A549 (cell line): ENCODE measurements at places on chromosomes 3 and 15.
A peak's percentile ranks its signal among the peaks of the same experiment; 100 is the strongest.

GRCh38 chr3:11532931-11533391 is 110.8 kb downstream of the VGLL4 start:
- DNase-seq, result no peak

DNA sequence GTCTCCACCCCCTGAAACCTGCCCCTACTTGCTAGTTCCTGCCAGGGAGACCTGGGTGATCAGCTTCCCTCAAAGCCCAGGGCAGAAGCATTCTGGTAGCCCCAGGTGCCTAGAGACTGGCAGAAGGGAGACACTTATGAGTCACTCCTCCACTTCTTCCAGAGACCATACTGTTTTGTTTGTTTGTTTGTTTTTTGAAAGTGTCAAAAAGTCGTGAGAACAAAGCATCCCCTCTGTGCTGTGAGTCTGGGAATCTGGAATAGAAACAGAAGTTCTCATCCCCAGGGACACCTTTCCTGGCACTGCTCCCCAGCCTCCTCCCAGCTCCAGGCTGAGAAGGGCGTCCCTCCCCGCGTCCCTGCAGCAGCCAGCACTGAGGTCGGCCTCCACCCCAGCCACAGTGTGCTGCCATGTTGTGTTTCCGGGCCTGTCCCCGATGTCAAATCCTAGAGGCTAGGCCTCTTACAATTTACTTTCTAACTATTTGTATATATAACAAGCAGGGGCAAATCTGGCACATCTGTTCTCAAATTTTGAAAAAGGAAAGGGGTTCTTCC is 573.0 kb downstream of the RBMS3 start:
- DNase-seq, result peak; percentile 1

DNA sequence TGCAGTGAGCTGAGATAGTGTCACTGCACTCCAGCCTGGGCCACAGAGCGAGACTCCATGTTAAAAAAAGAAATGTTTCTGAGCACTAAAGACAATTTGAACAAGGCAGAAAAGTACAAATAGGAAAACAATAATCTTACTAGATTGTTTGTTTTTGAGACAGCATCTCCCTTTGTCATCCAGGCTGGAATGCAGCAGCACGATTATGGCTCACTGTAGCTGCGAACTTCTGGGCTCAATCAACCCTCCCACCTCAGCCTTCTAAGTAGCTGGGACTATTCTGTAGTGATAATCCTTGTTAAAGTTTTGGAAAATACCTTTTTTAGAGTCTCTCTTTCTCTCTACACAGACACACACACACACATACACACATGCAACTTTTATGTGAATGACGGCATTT is 107.1 kb downstream of the LPP start:
- no peak for DNase-seq

GRCh38 chr3:4711680-4711992 is 218.5 kb downstream of the ITPR1 start:
- DNase-seq, result no peak

DNA sequence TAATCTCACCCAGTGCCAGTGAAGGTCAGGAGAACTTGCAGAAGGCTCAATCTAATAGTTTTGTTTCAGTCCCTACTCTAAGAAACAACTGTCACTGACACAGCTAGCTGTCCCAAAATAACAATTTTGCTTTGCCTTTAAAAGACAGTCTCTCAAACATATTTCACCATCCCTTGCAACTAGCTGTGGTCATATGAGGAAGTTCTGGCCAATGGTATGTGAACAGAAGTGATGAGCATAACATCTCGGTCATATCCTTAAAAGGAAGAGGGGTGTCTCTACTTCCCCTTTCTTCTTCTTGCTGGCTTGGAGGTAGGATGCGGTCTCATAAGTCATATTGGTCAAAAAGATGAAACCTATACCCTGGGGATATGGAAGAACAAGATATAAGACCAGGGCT is 198.1 kb downstream of the NEK10 start:
- no peak for DNase-seq

GRCh38 chr15:32967521-32967920 is 227.0 kb downstream of the FMN1 start:
- DNase-seq, result no peak

- no peak for DNase-seq
Observed at GRCh38 chr3:171399842-171400241, 60.4 kb downstream of the TNIK start.

DNA sequence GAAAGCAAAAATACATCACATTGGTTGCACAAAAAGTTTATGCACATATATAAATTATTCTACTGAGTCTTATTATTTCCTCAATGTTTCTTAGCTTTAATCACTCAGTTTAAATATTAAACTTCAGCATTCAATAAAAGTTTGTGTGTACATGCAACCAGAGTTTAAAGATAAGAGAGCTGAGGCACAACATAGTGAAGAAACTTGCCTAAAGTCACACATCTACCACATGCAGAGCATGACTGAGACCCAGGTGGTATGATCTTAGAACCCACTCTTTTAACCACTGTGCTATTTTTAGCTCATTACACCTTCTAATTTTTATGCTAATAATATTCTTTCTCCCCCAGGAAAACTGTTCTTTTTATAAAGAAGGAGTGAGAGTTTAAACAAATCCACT is 96.1 kb upstream of the GOLIM4 start:
- DNase-seq, result no peak

GRCh38 chr15:60908888-60909287 is 320.2 kb downstream of the RORA start:
- no peak for DNase-seq

DNA sequence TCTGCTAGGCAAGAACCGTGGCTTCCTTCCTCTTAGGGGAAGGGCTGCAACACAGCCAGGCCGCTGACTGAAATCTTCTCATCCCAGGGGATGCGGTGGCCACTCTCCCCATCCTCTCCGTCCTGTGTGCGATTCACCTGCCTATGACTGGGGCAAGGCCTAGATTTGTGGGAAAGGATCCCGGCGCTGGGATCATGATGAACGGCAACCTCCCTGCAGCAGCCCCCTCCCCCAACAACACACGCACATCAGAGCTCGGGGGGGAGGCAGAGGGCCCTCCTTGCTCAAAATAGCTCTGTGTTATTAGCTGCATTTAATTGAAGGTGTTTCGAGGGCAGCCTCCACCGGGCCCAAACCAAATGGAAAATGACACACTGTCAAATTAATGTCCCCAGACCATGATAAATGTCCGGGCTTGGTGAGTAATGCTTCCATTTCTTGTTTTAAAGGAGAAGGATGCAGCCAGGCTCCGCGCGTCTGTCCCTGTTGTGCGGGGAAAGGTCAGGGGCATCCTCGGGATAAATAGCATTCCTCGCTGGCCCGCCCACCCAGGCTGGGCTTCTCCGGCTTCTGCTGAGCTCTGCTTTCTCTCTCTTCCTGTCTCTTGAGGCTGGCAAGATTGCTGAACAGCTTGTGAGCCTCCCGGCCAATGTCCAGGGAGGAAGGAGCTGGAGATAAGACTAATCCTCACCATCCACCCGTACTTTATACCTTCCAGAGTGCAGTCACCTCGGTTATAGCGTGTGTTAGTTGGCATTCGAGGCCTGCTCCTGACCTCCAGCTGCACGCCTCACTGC is 56.4 kb upstream of the TLE3 start:
- no peak for DNase-seq

DNA sequence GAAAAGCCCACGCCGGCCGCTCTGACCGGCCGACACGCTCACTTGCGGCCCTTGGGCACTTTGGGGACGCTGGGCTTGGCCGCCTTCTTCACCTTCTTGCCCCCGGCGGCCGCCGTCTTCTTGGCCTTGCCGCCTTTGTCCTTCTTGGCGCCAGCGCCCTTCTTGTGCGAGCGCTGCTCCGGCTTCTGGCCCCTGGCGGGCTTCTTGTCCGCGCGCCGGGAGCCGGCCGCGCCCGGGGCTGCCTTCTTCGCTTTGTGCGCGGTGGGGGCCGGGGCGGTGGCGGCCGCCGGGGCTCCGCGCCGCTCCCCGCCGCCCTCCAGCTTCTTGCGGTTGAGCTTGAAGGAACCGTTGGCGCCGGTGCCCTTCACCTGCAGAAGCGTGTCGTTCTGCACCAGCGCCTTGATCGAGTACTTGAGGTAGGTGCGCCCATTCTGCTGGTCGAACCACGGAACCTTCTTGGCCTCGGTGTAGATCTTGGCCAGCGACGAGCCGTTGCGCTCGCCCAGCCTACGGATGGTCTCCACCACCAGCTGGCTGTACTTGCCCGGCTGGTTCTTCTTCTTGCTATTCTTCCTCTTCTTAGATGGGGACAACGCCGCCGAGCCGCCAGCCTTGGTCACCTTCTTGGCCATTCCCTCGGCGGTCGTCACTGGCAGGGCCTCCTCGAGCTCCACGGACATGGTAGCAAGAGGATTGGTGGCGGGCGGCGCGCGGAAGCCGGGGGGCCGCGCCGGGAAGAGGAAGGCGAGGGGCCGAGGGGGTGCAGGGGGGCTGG is 36.7 kb downstream of the HMCES start:
- DNase-seq, result peak; percentile 18

DNA sequence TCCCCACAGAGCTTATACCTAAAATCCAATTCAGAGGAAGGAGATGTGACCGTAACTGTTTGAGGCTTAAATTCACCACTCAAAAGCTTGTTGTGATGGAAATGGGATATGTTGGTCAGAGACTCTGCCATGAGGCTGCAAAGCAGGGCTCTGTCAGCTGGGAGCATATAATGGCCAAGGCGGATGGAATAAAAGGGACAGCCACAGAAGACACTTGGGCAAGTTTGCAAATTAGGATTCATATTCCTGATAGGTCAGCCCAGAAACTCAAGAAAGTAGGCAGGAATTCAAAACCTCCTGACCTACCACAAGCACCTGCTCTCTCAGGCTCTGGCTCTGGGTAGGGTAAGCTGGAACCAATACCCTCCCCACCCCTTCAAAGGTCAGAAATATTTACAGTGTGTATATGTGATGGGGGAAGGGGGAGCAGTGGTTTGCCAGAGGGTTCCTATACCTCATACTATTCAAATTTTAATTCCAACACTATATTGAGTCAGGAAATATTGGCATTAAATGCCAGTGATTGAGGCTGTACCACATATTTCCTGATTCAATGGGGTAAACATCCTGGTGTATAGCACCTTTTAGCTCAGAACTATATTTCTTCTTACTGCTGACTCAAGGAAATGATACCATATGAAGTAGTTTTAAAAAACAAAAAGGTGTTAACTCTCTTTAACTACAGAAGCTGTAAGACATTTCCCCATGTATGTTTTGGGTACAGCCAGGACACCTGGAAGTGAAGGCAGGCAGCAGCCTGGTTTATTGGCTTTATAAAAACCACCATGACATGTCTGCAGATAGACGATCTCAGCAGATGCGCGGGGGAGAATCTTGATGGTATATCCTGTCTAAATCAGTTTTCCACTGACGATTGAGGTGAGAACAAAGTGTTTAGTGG is 19.2 kb downstream of the FYCO1 start:
- no peak for DNase-seq

DNA sequence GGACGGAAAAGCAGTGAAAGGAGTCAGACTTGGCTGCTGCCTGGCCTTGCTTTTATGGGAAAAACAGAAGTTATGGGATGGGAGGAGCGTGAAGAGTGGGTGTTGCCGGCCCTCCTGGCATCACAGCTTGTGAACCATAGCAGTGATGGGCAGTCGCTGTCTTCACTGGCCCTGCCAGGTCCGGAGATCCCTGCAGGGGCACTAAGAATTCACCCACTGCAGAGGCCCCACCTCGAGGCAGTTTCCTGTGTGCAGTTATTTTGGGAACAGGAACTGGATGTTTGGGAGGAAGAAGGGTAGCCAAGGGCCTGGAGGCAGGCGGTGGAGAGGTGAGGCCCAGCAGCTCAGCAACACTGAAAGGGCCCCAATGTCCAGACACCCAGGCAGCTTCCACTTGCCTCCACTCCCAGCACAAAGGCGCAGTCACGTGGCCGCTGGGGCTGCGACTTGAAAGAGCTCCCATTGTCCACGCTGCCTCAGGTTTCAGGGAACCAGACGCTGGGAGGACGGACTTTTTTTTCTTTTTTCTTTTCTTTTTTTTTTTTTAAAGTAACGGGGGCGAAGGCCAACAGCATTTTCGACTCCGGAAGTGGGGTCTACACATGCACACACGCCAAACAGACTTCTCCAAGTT is 255.6 kb downstream of the ZNF621 start:
- DNase-seq, result no peak

DNA sequence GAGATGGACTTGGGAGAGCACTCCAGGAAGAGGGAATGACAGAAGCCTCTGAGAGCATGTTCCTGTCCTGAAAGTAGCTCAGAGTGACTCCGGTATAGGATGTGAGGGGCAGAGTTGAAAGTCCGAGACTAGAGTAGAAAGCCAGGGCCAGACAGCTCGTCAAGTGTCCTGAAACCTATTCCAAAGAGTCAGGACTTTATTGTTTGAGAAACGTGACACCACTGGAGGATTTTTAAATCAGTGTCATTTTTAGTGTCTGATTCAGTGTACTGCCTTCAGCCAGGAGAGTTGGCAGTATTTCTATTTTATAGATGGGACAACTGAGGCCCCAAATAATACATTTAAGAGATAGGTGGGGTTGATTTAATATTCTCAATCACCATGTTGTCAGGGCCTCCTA is 1.6 kb upstream of the RBMS3 start:
- no peak for DNase-seq

GRCh38 chr15:50880651-50881114 is 27.8 kb upstream of the AP4E1 start:
- DNase-seq, result no peak

GRCh38 chr3:108090701-108091497 is at the start of gene CD47:
Gene CD47 (minus strand): TSS chr3:108091031. CDS start chr3:108090908, 123 bp downstream.
- peak; percentile 91 for DNase-seq
